ENCODE measurements at places on chromosomes 5 and 9.
A peak's percentile ranks its signal among the peaks of the same experiment; 100 is the strongest.

GRCh38 chr9:113985968-113986585 is 92.0 kb downstream of the AMBP start:
- no peak for DNase-seq

- no peak for DNase-seq
Observed at GRCh38 chr9:77916410-77916819, 115.2 kb downstream of the GNAQ start.

DNA sequence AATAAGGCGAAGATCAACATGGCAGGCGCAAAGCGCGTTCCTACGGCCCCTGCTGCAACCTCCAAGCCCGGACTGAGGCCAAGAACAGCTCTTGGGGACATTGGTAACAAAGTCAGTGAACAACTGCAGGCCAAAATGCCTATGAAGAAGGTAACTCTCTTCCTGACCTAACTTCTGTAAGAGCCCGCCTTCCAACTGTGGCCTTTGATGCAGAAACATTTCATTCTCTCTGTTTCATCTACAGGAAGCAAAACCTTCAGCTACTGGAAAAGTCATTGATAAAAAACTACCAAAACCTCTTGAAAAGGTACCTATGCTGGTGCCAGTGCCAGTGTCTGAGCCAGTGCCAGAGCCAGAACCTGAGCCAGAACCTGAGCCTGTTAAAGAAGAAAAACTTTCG is 979 bp downstream of the CCNB1 start:
- DNase-seq, result no peak

DNA sequence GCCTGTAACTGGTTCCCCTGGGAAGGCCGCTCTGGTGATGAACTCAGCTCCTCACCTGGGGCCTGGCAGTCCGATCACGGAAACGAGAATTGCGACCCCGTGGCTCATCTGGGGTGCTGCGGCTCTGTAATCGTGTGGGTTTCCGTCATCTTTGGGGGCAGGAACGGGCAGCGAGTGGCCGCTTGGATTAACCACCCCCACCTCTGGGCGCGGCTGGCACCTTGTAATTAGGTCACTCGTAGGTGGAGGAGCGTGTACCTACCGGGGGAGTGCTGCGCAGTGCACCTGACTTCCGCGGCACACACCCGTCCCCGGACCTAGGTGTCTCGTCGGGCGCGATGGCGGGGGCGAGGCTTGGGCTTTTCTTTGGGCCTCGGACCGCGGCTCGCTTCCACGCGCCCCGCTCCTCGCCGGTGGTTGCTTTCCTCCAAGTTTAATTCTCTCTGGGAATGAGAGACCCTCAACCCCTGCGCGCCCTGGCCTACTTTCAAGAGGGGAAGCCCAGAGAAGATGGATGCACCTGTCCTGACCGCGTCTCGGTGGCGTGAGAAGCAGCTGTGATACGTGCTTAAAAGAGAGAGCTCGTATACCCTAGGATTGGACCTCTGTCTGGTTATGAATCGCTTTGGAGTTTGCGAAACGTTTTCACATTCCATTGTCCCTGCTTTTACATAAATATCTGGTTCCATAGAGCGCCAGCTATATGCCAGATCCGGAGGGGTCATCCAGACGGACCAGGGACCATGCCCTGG is 744 bp upstream of the PPP2CA start:
- no peak for DNase-seq

DNA sequence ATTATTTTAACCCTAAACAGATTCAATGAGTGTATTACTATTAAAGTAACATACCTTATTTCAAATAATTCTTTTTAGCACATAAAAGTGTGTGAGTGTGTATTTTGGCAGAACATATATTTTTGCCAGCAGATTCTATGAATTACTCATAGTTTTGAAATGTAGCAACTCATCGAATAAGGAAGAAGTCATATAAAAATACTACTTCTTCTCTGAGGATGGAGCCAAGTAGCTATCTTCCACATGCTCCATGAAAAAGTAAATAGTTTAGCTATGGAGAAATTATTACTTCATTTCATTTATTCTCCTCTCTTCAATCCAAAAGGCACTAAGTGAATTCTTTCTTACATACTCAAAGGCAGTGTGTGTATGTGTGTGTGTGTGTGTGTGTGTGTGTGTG is 1090.4 kb upstream of the CDH6 start:
- DNase-seq, result no peak

- no peak for DNase-seq
Observed at GRCh38 chr9:23686896-23687295, 139.1 kb downstream of the ELAVL2 start.

DNA sequence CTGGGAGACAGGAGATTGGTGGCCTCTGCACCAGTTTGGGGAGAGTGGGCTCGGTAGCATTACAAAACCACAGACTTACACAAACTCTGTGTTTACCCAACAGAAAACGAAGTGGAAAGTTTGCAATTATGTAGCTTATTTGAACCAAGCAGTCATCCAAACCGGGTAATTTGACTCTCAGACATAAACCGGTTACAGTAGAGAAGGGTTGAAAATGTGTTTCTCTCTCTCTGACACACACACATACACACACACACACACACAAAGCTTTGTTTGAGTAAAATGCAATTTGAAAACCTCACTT is 97.1 kb upstream of the ZNF608 start:
- DNase-seq, result no peak

DNA sequence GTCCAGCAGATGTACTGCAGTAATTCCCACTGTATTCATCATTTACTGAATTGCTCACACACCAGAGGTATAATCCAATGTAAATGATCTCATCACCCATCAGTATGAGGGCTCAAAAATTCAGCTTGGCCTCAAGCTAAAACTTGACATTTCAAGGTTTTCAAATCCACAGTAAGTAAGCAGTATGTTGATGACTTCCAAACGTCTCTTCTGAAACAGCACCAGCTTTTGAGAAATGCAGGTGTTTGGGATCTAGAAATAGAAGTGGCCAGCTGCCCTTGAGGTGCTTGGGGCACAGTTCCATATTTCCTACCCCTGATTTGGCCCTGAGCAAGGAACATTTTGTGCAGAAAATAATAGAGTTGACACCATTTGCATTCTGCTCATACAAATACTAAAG is 388.0 kb upstream of the TUSC1 start:
- DNase-seq, result no peak

DNA sequence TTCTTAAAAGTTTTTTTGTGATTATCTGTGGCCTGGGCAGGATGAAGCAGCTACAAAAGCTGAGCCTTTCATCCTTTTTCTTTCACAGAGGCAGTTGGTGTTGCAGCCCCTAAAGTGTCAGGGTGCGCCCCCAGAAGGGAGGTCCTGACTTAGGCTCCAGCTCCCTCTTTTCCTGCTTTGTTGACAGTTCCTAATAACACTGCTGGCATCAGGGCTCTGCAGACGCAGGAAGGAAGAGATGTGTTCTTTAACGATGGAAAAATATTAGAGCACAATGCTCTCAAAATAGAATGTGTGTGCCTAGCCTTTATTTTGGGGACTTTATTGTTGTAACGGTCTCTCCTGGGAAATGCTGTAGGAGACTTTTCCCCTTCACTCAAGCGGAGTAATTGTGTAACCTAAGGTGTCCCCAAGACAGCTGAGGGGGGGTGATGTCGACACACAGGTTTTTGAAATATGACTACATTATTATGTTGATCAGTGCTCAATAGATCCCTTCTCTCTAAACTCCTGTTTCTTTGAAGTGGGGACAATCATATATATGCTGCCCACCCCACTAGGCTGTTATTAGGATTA is 135.6 kb downstream of the SEMA6A start:
- DNase-seq, result no peak

- DNase-seq, result no peak
Observed at GRCh38 chr5:170426786-170427185, 37.6 kb upstream of the KCNMB1 start.

DNA sequence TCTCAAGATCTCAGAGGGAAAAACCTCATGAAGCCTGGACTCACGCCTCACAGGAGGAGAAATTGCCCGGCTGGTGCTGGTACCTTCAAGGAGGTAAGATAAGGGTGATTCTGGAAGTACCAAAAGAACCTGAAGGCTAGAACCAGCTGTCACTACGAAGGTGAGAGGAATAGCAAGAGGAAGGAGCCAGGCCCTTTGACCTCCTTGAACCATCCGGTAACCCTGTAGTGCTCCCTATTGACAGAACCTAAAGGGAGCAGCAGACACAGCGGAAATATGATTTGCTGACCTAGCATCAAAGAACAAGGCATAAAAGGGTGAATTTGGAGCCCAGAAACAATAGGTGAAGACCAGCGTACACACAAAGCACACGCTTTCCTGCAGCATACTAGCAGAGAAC is 92.2 kb downstream of the DOCK8 start:
- peak; percentile 26 for DNase-seq

- no peak for DNase-seq
Observed at GRCh38 chr9:33751536-33752129, 43.7 kb upstream of the PRSS3 start.

GRCh38 chr5:56233230-56233629 is at the start of gene ANKRD55:
Gene ANKRD55 (minus strand): TSS chr5:56233330. CDS start chr5:56232913, 417 bp downstream.
- no peak for DNase-seq

- no peak for DNase-seq
Observed at GRCh38 chr5:44770780-44771717, 37.7 kb upstream of the MRPS30 start.

DNA sequence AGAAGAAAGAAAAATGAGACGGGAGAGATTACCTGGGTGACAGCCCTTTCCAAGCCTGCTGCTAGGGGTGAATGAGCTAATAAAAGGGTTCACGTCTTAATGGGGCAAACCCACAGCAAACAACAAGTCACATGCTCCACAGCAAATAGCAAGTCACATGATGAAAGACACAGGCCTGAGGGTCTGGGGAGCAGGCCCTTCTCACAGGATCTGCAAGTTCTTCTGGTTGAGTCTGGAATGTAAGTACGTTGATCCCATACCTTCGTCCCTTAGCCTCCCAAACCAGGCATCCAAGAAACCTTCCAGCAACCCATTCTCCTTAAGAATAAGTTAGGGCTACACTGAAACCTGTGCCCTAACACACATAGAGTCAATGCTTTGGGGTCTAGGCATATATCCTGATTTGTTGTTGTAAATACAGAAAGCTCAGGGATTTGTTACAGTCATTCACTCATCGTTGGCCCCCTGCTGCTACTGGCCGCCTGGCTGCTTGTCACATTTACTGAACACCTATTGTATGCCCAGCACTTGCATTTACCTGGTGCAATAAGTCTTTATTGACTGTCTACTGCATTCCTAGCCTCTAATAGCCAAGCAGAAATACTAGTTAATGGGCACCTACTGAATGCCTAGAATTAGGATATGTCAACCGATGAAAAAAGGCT is 43.3 kb upstream of the MSX2 start:
- no peak for DNase-seq

- DNase-seq, result no peak
Observed at GRCh38 chr9:81389569-81389993, 299.8 kb downstream of the TLE1 start.

GRCh38 chr9:33861917-33862453 is 45.0 kb downstream of the UBE2R2 start:
- DNase-seq, result no peak

DNA sequence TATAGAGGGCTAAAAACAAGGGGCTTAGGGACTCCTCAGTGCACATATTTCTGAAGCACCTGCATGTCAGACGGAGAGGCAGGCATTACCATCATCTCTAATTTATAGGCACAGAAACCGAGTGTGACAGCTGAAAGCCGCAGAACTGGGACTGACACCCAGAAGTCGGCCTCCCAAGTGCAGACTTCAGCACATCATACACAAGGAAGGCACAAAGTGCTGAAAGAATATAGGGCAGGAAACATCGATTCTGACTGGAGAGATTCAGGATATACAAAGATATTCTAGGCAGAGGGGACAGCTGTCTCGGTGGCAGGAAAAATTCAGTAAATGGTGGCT is 11.2 kb downstream of the MRPS27 start:
- no peak for DNase-seq

GRCh38 chr9:27792971-27793689 is 219.8 kb upstream of the C9orf72 start:
- DNase-seq, result no peak

- no peak for DNase-seq
Observed at GRCh38 chr5:140321796-140322195, 18.9 kb upstream of the PFDN1 start.

- no peak for DNase-seq
Observed at GRCh38 chr5:126948011-126948355, 82.4 kb downstream of the MARCHF3 start.

DNA sequence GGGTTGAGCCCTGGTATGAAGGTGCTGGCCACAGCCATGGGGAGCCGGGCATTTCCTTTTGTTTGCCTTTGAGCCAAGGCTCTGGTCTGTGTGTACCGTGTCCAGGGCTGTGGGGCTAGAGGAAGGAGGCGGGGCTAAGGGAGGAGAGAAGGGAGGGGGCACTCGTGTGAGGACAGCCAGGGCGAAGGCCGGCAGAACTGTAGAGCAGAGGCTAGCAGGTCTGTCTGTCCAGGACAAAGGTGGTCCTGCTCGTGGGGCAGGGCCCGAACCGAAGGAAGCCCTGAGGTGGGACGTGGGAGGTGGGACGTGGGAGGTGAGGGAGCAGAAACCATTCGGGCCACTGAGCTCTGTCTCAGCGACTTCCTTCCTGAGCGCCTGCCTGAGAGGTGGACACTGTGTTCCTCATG is 41.3 kb upstream of the TESK1 start:
- no peak for DNase-seq

DNA sequence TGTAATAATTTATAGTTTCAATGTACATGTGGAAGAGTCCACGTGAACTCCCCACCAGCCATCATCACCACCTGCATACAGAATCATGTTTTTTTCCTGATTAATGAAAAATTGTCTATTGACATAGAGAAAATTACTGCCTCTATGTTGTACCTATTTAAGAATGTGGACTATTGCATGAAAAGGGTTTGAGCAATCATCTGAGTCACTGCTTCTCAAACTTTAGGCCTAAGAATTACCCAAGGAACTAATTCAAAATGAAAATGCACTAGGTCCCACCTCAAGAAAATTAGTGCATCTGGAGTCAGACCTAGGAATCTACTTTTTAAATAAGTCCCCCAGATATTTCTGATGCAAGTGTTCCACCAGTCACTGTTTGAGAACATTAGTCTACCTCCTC is 709.3 kb downstream of the MAT2B start:
- DNase-seq, result no peak

- no peak for DNase-seq
Observed at GRCh38 chr5:179251276-179251969, 93.8 kb downstream of the ADAMTS2 start.

DNA sequence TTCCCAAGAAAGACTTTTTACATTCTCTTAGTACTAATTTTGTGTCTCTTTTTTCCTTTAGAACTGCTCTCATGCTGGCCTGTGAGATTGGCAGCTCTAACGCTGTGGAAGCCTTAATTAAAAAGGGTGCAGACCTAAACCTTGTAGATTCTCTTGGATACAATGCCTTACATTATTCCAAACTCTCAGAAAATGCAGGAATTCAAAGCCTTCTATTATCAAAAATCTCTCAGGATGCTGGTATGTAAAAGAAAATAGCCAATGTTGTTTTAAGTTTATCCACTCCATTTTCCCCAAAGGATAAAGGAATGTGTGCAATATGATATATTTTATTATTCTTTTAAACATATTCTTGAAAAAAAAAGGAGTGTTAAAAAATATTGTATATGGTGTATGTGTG is 27.3 kb upstream of the TTC23L start:
- no peak for DNase-seq

GRCh38 chr5:31908396-31908795 is 265.7 kb downstream of the GOLPH3 start:
- no peak for DNase-seq

- no peak for DNase-seq
Observed at GRCh38 chr5:135032695-135032998, 1.4 kb downstream of the PITX1 start.

GRCh38 chr9:120918931-120919842 is 7.4 kb downstream of the TRAF1 start:
- DNase-seq, result no peak

GRCh38 chr5:127671218-127671617 is 22.3 kb downstream of the CTXN3 start:
- no peak for DNase-seq

GRCh38 chr5:111163000-111163399 is 61.2 kb upstream of the CAMK4 start:
- no peak for DNase-seq

All from stimulated activated CD4-positive, alpha-beta T cell treated with anti-CD3 and anti-CD28 coated beads, Interleukin-2, amount 100 ng/mL, for 48 hours (primary cell).